ENCODE measurements at places on chromosomes 2 and 18.

DNA sequence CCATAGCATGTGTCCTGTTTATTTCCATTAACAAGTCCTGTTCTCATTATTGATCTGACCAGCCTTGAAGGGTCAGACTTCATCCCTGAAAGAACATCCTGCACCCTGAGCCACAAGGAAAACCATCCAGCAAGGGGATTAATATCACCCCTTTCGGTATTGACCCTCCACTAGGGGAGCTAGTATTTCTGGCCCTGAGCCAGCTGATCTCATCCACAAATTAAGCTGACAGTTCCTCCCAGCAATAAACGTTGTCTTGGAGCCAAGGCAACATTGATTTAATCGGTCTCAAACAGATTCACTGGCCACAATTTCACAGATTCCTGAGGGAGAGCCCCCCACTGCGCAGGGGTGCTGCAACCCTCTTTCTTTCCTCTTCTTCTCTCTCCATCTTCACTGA, 353.1 kb upstream of the FANCL start:
- DNase-seq = peak; percentile 34

DNA sequence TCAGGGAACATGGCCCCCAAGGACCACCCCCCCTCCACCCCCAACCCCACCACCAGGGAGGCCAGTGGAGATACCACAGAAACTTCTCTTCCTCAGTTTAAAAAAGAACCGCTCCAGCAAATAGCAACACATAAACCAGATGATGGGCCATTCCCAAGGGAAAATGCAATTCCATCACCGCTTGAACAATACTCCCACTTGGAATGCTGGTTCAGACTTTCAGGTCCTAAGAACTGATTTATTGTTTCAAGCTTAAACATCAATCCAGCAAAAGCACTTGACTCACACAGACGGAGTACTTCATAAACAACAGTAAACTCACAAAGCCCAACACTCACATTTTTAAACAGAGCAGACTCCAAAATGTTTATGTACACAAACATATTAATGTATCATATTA, 6.9 kb downstream of the HDAC4 start:
- DNase-seq = no peak

DNA sequence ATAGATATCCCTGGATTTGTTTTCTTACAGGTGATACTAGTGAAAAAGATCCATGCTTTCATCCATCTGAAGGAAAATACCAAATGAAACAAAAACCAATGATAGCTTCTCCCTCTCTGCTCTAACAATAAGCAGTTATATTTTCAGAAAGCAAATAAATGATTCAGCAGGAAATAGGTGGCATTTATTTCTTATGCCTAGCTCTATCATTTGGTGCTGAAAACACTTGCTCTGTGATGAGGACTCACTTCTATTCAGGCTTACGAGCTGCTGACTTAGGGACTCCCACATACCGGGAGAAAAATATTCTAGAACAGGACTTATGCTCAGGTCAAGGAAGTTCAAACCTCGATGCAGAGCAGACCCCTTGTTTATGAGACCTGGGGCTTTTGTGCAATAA, 142.6 kb downstream of the SETBP1 start:
- no peak for DNase-seq

DNA sequence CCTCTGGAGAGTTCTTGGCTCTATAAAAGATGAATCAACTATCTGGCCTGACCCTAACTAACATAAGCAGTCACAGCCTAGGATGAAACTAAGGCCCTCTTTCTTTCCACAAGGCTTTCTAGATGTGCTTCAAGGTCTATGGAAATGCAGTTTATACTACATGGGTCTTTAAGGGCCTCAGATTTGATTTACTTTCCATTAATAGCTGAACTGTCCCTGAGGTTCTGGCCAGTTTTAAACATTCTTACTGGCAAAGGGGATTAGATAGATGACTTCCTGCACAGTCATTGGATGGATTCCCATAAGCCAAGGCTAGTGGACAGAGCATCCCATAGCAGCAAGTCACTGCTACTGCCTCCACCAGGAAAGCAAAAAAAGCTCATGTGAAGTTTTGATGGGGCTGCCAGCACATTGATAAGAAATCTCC, 38.1 kb upstream of the LCLAT1 start:
- no peak for DNase-seq

- DNase-seq = no peak
These were observed 6.6 kb downstream of the GAREM2 start for GRCh38 chr2:26179446-26179913.

DNA sequence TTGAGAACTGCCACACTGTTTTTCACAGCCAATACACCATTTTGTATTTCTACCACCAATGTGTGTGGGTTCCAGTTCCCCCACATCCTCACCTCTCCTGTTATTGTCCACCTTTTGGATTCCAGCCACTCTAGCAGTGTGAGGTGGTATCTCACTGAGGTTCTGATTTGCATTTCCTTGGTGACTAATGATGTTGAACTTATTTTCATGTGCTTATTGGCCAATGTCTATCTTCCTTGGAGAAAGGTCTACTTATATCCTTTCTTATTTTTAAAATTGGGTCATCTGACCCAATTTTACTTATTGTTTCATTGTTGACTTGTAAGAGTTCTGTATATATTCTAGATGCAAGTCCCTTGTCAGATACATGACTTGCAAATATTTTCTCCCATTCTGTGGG, 9.1 kb upstream of the HPCAL1 start:
- DNase-seq = no peak

DNA sequence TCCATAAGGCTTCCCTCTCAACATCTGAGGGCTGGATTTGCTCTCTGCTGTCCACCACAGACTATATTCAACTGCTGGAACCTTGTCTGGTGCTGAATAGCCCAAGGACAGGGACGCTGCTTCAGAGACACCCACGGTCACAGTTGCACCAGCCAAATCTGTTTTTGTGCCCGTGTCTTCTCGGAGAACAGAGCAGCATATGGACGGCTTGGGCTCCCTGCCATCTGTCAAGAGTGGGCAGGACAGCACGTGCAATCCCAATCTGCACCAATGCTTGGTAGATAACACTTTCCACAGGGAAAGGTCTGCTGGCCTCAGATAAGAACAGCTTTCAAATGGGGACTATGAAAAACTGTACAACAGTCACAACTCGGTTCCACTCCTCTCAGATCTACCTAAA, 466.1 kb downstream of the TGIF1 start:
- no peak for DNase-seq

DNA sequence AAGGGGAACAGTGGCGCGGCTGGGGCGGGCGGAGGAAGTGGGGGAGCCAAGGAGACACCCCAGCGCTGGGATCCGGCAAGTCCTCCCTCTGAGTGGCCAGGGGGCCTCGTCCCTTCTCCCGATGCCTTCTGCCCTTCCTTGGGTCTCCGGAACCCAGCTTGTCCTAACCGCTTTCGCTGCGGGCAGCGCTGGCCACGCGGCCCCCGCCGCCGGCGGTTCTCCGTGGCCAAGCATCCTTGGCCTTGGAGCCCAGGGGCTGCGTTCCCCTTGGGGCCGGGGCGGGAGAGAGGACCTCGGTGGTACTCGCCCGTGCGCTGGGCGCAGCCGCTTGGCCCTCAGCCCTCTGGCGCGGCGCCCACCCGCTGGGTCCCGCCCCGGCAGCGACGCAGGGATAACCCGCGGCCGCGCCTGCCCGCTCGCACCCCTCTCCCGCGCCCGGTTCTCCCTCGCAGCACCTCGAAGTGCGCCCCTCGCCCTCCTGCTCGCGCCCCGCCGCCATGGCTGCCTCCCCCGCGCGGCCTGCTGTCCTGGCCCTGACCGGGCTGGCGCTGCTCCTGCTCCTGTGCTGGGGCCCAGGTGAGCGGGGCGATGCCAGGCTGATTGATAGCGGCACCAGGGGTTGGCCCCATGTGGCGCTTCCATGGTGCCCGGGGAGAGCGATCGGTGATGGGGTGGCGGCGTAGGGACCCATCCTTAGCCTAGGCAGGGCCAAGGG, 128.7 kb downstream of the UXS1 start:
- no peak for DNase-seq

- peak; percentile 2 for DNase-seq
These were observed 1.2 kb downstream of the ANKMY1 start for GRCh38 chr2:240556553-240557100.

DNA sequence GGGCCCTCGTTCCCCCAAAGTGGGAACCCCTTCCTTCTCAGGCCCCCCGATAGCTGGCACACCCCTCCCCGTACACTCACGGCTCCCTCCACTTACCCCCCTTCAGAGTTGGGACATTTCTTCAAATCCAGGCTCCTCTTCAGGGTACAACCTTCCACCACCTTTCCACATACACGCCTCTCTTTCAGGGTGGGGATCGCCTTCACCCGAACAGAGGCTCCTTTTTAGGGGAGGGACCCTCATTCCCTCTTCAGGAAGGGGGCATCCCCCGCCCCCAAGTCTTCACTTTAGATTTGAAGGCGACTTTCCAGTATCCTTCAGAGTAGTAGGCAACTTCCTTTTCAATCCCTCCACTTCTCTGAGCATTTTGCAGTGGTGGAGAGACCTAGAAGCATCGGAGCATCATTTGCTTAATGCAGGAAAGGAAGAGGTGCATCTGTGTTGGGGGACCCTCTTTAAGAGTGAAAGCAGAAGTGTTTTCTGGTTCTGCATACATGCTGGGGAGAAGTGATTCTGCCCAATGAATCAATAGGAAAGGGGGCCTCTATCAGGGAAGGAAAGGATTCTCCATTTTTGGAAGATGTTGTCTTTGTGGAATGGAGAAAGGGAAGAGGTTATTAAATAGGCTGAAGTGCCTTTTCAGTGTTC, 845 bp downstream of the EML4 start:
- no peak for DNase-seq

GRCh38 chr18:79803611-79804051, 5.9 kb downstream of the KCNG2 start:
- no peak for DNase-seq

DNA sequence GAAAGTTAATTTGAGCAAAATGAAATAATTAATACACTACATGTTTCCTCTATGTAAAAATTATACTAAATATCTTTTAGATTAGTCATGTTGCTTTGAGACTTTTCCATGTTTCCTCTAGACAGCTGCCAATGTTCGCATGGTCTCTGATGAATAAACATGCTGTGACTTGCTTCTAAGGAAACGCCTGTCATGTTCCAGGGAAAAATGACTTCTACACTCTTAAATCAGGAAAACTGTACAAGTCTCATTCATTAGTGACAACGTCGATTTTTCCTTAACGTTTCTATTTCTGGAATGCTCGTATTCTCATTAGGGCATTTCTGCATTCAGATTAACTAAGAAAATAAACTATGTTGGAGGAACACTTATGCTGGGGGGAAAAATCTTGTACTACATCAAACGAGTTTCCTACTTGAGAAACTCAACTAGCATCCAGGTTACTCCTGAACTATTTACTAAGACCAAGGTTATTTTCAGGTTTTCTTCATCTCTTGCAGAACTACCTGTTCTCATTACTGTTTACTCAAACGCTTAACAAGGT, 1.6 kb downstream of the COBLL1 start:
- DNase-seq = no peak

DNA sequence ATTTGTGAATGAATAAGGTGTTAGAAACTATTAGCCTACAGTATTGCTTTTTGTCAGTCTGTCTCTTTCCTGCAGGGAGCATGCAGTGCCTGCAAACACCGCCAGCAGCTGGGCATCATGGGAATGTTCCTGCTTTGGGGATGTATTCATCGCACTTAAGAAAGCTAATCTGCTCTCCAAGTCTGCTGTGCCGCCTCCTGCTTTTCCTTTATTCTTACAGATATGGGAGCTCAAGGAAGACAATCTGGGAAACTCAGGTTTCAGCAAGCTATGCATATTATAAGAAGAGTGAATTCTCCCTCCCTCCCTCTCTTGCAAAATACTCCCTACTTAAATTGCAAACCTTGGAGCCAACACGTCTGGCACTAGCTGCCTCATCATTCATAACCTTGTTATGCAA, 479.2 kb upstream of the ACVR2A start:
- DNase-seq = no peak

DNA sequence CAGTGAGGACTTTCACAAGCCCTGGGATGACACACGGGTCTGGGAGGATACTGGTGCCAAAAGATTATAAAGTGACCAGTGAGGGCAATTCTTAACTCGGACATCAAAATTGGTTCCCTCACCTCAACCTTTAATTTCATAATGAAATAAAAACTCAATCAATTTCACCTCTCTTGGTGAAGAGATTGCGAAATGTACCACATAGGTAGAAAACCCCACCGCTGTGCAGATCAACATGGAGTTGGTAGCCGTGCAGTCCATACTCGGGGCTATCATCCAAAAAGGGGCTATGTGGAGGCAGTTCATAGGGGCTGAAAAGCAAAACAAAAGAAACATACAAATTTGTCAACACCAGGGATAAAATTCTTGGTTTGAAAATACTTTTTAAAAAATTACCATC, 24.4 kb downstream of the FBXO15 start:
- DNase-seq = no peak

GRCh38 chr2:224421065-224421464, 19.2 kb upstream of the FAM124B start:
- DNase-seq = no peak
